Panc1 (cell line): ENCODE measurements at places on chromosomes 11 and 22.

GRCh38 chr11:22930816-22931594, 70.7 kb upstream of the CCDC179 start:
- no peak for DNase-seq

DNA sequence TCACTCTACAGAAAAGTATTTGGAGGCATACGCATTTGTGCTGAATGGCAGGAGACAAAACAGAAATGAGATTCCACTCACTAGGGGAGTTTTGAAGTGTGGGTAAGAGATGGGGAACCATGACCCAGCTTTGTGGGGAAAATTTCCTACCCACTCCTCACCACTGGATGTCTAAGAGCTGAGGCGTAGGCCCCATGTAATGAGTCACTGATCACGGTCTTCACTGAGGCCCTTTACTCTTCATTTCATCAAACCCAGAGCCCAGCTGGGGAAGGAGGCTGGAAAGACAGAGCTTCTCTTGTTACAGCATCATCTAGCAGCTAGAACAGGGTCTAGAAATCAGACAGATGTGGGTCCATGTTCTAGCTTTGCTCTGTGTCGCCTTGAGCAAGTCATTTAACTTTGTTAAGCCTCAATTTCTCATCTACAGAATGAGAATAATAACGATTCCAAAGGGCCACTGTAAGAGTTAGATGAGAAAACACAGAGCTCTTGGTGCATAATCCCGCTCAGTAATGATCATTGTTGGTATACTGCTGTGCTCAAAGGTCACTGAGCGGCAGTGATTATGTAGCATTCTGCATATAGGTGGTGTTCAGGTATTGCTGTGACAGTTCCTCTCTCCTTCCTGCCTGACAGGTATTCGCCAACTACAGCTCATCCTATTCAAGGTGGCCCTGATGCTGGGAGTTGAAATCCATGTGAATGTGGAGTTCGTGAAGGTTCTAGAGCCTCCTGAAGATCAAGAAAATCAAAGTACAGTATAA, 97.2 kb downstream of the MICAL2 start:
- DNase-seq: no peak

GRCh38 chr11:26700574-26701235, 21.2 kb downstream of the SLC5A12 start:
- no peak for DNase-seq

- DNase-seq: no peak
Observed at GRCh38 chr11:27391331-27392015, 28.5 kb upstream of the CCDC34 start.

DNA sequence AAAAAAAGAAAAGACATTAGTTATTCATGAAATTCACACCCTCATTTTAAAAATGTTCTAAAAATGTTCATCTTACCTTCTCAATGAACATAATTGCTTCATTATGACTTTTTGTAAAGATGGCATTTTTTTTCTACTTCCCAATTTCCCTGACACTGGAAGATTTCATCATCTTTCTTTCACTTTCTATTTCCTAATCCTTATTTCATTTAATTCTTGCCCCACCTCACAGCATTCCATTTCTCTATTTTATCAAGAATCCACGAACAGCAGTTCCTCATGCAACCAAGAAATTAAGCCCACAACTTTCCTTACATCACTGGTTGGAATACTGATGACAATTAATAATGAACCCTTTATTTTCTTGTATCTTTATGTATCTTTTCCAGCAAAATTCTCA, 1.9 kb downstream of the PATL1 start:
- DNase-seq: no peak

- DNase-seq: no peak
Observed at GRCh38 chr11:123458501-123458900, 28.4 kb downstream of the GRAMD1B start.

DNA sequence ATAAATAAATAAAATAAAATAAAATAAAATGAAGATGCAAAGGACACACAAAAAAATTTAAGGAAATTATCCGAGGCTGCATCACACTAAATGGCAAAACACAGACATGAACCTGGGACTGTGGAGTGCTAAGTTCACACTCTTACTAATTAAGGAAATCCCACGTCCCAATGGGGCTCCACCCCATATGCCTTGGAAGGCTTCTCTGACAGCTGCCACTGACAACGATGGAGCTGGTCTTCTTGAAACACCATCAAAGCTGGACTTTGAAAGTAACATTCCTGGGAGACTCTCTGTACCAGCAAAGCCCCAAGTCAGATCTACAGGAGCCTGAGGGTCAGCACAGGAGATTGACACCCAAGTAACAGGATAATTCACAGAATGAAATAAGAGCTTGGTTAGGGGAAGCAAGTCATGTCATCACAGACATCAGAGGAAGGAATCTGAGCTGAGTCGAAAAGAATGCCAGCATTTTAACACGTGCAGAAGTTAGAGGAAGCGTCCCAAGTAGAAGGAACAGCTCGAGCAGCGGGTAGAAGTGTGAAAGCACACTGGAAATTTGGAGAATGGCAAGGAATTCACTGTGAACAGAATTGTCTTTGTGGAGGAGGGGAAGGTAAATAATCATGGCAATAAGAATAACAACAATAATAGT, 13.8 kb downstream of the TPST2 start:
- no peak for DNase-seq

DNA sequence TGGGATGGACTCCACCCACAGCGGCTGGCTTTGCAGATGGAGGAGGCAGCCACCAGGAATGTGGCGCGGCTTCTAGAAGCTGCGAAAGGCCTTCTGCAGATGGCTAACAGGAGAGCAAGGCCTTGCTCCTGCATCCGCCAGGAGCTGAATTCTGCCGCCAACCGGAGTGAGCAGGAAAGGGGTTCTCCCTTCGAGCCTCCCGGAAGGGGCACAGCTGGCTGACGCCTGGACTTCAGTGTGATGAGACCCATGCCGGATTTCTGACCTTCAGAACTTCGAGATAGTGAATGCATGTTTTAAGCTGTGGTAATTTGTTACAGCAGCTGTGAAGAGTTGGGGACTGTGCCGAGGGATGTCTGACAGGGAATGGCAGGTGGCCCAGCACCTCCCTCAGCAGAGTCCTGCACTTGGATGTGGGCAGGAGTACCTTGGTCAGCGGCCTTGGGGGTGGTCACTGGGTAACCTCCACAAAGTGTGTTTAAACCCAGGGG, 7.7 kb downstream of the TBC1D22A start:
- DNase-seq: no peak

DNA sequence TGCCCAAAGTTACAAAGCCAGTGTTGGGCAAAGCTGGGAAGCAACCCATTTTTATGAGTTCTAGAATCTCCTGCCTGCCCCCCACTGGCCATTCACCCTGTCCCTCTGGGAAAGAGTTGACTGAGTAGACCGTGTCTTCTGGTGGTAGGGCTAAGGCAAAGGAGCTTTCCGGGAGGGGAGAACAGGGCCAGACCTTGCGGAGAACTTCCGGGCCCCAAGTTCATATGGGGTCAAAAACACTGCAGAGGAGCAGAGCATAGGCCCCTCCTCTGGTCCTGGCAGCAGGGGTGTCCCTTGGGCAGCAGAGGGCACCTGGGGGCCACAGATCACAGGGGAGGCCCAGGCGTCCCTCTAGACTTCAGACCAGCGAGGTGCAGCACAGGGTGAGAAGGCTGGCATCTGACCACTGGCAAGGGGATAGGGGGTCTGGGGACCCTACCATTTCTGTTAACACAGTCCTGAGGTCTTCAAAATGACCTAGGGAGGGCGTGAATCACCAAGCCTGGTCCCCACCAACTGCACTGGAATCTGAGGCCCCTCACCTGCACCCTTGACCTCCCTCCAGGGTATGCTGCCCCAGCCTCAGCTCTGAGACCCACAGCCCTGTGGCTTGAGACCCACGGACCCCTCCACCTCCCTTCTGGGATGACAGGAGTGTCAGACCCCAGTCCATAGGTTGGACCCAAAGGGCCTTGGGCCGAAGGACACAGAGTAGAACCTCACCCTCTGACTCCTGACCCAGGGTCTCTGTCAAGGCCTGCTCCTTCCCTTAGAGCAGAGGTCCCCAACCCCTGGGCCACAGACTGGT, 1.3 kb upstream of the ARAP1 start:
- no peak for DNase-seq

DNA sequence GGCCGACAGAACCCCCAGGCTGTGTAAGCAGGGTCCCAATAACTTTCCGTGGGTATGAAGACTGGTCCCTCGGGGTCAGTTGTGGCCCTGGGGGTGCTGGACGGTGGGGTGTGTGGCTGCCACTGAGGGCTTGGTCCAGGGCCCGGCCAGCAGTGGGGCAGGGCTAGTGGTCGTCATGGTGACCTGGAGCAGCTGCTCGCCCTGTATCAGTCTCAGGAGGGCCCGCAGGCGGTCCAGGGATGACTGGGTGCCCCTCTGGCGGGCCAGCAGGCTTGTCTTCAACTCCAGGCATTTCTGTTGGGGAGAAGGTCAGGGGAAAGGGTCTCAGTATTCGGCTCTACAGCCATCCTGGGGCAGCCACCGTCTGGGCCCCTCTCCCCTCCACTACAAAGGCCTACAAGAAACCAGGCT, 126.8 kb downstream of the PHF21B start:
- DNase-seq: no peak

DNA sequence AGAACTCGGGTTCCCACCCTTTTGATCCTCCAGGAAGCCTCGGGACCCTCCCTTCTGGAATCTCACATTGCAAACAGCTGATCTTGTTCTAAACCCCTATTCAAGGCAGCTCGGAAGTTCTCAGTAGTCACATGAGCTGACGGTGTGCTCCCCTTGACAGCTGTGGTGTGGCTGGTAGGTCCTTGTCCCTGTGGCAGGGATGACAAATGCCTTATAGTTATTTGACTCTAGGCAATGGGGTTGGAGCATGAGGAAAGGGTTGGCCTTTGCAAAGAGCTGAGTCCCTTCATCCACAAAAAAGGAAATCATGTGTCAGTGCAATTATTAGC, 23.6 kb downstream of the EIF4G2 start:
- no peak for DNase-seq

GRCh38 chr11:78560826-78561484, 13.7 kb downstream of the NARS2 start:
- no peak for DNase-seq

DNA sequence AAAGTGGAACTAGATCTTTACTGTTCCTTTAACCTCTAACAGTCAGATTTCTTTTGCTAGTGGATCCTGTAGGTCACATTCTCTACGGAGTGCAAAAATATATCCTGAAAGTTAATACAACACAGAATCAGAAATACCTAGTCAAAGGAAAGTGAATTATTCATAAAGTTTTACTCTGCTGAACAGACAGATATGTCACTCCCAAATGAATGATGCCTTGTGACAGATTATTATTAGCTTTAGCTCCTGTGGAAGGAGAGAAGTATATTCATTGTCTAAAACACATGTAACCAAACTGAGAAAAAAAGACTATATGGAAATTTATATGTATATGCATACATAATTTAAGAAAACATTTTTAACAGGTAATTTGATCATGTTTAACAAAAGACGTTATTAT, 1497.2 kb upstream of the RAG2 start:
- no peak for DNase-seq

GRCh38 chr11:92048415-92048814, 176.2 kb upstream of the FAT3 start:
- no peak for DNase-seq

- DNase-seq: no peak
Observed at GRCh38 chr11:102438311-102439062, 14.1 kb downstream of the TMEM123 start.

GRCh38 chr11:134835561-134835960, 423.5 kb upstream of the B3GAT1 start:
- no peak for DNase-seq

GRCh38 chr11:121564948-121565684, 112.3 kb upstream of the SORL1-AS1 start:
- no peak for DNase-seq

DNA sequence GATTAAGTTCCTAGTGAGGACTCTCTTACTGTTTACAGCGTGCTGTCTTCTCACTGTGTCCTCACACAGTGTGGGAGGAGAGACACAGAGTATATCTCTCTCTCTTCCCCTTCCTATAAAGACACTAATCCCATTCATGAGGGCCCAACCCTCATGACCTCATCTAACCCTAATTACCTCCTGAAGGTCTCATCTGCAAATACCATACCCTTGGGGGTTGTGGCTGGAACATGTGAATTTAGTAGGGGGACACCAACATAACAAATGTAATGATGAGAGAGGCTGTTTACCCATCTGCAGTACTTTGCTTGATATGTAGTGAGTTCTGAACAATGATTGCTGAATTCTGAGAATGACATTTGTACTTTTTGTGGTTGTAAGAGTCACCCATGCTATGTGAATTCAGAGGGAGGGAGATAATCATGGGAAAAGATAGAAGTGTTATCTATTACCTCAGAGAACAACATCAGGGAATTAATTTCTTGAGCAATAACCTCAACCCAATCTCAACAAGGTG, 4.9 kb upstream of the OR52W1 start:
- DNase-seq: no peak

DNA sequence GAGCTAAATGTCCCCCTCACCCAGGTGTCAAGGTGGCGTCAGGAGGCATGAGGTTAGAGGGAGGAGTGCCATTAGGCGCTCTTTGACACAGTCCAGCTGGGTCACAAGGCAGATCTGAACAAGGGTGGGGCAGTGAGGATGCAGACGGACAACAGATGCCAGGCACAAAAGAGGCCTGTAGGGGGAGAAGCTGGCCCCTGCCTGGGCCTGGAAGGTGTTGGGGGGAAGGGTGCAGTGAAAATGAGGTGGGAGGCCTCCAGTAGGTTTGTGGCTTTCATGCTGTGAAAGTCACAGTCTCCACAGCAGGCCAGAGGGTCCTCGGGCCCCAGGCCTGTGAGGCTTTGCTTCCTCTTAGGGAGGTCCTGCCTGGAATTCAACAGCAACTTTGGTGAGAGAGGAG, 85.0 kb upstream of the PLET1 start:
- DNase-seq: no peak

DNA sequence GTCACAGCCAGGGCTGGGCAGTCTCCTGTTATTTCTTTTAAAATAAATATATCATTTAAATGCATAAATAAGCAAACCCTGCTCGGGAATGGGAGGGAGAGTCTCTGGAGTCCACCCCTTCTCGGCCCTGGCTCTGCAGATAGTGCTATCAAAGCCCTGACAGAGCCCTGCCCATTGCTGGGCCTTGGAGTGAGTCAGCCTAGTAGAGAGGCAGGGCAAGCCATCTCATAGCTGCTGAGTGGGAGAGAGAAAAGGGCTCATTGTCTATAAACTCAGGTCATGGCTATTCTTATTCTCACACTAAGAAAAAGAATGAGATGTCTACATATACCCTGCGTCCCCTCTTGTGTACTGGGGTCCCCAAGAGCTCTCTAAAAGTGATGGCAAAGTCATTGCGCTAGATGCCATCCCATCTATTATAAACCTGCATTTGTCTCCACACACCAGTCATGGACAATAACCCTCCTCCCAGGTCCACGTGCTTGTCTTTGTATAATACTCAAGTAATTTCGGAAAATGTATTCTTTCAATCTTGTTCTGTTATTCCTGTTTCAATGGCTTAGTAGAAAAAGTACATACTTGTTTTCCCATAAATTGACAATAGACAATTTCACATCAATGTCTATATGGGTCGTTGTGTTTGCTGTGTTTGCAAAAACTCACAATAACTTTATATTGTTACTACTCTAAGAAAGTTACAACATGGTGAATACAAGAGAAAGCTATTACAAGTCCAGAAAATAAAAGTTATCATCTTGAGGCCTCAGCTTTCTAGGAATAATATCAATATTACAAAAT, 13.4 kb downstream of the OR51B4 start:
- no peak for DNase-seq

GRCh38 chr11:62560566-62561103, 13.1 kb downstream of the EEF1G start:
- DNase-seq: peak; percentile 95
